ENCODE measurements at places on chromosomes 6 and 20. TPM values are rescaled to one million over a fixed set of nuclear protein-coding genes. Genes with fewer than 3 reads are reported as not detected.

LAMA2 gene
- 43.3 TPM for total RNA-seq

ZGPAT gene
- total RNA-seq: 24.8 TPM

JARID2 gene
- total RNA-seq: 8.1 TPM

WFDC2 gene
- total RNA-seq: not detected

IPCEF1 gene
- total RNA-seq: not detected

PDYN gene
- total RNA-seq: not detected

NKAPL gene
- total RNA-seq: 0.30 TPM

RBBP9 gene
- 12.0 TPM for total RNA-seq

ELOVL2 gene
- total RNA-seq: not detected

TBC1D20 gene
- 21.4 TPM for total RNA-seq

TRIM15 gene
- total RNA-seq: not detected

RFX6 gene
- total RNA-seq: not detected

THBD gene
- total RNA-seq: 32.7 TPM

PROCR gene
- total RNA-seq: 332 TPM

FBXL4 gene
- 11.4 TPM for total RNA-seq

CGAS gene
- total RNA-seq: 13.5 TPM

HSPA12B gene
- 3.9 TPM for total RNA-seq

TTBK1 gene
- total RNA-seq: 0.15 TPM

MOCS3 gene
- 8.7 TPM for total RNA-seq

Measured in epithelial cell of umbilical artery (primary cell).